ENCODE measurements at places on chromosomes 4 and X.
A peak's percentile ranks its signal among the peaks of the same experiment; 100 is the strongest.

GRCh38 chrX:46735622-46736021 is 23.3 kb downstream of the SLC9A7 start:
- no peak for DNase-seq

GRCh38 chrX:25034889-25035288 is 19.1 kb upstream of the ARX start:
- no peak for DNase-seq

- peak; percentile 73 for DNase-seq
These were observed 1.8 kb downstream of the SEPTIN6 start for GRCh38 chrX:119690921-119691716.

DNA sequence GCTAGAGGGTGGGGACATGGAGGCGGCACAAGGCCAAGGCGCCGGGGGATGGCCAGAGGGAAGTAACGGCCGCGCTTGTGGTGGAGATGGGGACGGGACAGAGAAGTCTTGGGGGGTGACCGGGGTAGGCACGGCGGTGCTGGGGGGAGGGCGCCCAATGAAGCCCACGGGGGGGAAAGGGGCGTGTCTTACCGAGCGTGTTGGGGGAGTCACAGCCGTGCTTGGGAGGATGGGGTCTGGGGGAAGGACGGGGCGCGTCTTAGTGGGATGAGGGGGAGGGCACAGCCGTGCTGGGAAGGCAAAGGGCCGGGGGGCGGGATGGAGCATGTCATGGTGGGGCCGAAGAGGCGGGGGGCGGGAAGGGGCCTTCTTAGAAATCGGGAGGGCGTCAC is 952 bp downstream of the ARSD start:
- peak; percentile 59 for DNase-seq

GRCh38 chrX:154987940-154988339 is 34.6 kb downstream of the F8 start:
- DNase-seq, result no peak

DNA sequence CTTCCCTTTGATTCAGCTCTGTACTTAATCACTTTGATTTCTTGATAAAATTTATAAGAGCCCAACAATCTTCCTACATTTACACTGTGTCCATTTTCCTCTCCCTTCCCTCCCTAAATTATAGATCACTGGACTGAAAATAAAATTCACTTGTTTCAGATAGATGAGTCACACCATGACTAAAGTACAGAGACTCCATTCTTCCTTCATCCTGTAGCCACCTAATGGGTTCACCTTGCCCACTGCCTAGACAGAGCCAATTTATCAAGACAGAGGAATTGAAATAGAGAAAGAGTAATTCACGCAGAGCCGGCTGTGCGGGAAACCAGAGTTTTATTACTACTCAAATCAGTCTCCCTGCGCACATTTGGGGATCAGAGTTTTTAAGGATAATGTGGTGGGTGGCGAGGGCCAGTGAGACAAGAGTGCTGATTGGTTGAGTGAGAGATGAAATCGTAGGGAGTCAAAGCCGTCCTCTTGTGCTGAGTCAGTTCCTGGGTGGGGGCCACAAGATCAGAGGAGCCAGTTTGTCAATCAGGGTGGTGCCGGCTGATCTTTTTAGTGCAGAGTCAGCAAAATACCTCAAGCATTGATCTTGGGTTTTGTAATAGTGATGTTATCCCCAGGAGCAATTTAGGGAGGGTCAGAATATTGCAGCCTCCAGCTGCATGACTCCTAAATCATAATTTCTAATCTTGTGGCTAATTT is 71.3 kb upstream of the MED14 start:
- DNase-seq, result no peak

DNA sequence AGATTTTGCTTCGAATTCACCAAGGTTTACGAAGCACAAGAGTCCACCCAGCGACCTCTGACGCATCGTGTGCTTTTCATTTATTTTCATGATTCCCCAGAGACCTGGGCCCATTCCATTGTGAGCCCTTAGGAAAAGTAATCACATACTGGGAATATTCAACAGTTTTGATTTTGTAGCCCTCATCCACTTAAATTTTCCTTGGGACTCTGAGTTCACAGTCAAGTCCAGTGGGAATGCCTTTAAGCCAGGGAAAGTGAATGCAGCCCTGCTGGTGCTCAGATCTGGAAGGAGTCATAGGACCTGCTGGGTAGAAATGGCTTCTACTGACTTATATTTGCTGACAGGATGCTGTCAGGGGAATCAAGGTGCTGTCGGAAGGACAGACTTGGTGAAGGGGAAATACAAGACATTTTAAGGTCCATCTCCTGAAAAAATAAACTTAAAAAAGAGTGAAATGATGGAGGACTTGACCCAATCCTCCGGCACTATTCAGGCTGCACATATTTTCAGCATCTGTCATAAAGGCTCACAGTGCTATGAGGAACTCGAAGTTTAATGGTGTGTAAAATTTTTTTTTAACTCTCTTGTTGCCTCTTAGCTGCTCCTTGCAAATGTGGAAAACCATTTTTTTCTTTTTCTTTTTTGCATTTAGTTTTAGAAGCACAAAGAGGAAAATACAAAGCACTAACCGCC is 204.9 kb downstream of the MID1 start:
- DNase-seq, result no peak

GRCh38 chrX:11588097-11588496 is 77.6 kb downstream of the ARHGAP6 start:
- no peak for DNase-seq

- DNase-seq, result peak; percentile 83
These were observed 91.4 kb downstream of the RTL9 start for GRCh38 chrX:110450050-110450449.

GRCh38 chr4:130646886-130647285 is 1550.9 kb downstream of the C4orf33 start:
- no peak for DNase-seq

GRCh38 chr4:80101071-80101791 is 28.2 kb upstream of the ANTXR2 start:
- no peak for DNase-seq

GRCh38 chr4:17851959-17852358 is 41.2 kb downstream of the NCAPG start:
- DNase-seq, result no peak

DNA sequence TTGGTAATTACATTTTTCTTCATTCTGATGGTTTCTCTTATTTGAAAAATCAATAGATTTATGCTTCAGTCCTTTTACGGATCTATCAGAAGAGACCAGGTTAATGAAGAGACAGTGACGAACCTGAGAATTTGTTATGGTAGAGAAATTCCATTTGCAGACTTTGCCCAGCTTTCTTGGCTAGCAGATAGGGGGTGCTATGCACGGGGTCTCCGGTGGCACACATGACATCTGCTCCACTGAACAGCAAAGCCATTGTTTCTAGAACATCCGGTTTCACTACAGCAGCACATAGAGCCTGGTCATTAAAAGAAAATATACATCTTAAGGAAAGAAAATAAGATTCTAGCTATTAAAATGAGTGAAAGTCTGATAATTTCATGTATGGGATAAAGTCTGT is 85.1 kb downstream of the ARAP2 start:
- no peak for DNase-seq

DNA sequence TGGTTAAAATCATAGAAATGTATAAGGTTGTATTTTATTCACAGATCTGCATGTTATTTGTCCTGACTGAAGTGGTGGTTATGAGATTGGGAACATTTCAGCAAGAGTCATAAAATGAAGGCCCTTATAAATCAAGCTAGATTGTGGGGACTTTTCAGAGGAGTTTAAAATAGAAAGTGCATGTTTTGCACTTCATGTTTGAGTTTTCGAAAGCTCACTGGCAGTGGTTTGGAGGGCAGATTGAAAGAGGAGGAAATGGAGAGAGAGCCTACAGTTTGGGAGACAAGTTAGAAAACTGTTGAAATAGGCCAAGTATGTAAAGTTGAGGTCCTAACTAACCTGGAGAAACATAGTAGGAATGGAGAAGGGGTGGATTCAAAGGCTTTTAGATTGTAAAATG is 124.9 kb downstream of the KDM6A start:
- DNase-seq, result no peak

- no peak for DNase-seq
These were observed 29.4 kb downstream of the UVSSA start for GRCh38 chr4:1376391-1376840.

GRCh38 chr4:175773566-175773965 is 38.5 kb downstream of the GPM6A start:
- DNase-seq, result no peak

- no peak for DNase-seq
These were observed 1.2 kb downstream of the TFE3 start for GRCh38 chrX:49041744-49042580.

DNA sequence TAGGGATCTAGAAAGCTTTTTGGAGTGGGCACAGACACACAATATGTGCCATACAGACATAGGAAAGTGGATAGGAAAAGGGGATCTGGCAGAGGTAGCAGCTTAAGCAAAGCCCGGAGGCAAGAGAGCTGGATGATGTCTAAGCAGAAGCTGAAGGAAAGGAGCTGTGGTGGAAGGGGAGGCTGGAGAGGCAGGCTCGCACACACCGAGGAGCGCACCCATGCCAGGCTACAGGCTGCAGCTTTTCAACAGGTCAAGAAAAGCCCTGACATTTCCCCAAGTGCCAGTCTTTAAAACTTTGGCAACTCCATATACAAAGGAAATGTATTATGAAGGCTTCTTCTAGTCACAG is 67.4 kb downstream of the SOWAHB start:
- no peak for DNase-seq

- DNase-seq, result no peak
These were observed 34.8 kb upstream of the CXCL6 start for GRCh38 chr4:73801692-73802091.

- DNase-seq, result peak; percentile 59
These were observed 21.8 kb downstream of the TXLNG start for GRCh38 chrX:16807976-16808542.

- no peak for DNase-seq
These were observed 519.6 kb downstream of the IQCM start for GRCh38 chr4:149296084-149296483.

DNA sequence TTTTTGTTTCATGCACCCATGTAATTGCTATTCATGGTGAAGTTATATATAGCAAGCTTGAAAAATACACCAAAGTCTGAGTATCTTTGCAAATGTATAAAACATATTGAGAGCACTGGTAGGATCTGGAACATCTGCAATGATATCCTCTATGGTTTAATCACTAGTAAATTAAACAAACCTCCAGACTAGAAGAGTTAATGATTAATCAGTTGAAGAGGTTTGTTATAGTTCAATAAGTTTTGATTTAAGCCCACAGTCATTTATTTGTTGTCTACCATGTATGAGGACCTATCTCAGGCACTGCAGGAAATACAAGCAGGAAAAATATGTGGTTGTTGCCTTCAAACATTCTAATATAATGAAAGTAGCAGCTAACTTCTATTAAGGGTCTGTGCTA is 16.5 kb downstream of the CYBB start:
- DNase-seq, result no peak

DNA sequence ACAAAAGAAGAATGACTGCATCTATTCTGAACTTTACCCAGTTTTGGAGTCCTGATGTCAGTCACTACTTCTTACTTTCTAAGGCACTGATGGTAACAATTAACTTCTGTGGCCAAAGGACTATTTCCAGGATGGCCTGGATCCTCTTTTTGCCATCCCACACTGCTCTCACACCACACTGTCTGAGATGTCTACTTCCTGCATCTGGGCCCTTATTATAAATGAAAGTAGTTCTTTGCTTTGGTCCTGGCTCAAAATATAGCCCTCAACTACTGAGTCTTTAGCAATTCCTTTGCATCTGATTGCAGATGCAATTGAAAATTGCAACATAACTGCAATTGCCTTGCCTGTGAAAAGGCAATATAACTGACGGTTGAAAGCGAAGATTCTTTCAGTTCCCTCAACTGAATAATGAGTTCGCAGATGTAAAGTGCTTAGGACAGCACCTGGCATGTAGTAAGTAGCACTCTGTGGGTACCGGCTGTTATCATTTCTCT is 44.2 kb downstream of the COQ2 start:
- DNase-seq, result no peak

DNA sequence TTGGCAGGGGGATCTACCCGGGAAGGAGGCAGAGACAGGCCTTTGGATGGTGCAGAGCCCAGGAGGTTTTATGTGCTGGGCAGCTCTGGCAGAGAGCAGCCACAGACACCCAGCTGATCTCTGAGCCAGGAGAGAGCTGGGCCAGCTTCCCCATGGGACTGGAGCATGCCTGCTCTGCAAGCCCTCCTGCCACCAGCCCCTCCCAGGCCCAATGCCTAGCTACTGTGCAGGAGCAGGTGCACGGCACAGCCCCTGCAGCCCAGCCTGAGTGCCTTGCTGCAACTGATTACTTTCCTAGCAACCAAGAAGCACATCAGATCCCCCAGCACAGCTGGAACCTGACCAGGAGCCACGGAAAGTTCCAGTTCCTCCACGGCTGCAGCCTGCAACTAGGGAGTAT is 57.8 kb upstream of the BEND2 start:
- no peak for DNase-seq

DNA sequence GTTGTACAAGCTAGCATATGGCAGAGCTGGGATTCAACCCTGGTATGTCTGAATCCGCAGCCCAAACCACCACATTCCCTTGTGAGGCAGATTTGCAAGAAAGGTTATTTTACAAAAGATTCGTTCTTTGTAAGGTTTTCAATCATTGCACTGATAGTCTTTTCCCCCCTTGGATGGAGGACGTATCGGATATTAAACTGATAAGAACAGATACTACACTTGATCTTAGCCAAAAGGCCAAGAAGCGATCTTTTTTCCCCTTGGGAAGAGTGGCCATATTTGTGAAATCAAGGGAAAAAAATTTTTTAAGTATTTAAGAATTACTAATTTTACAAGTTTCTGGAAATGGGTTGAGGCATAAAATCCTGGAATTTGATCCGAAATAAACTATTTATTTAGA is 34.4 kb upstream of the MSMO1 start:
- DNase-seq, result no peak

DNA sequence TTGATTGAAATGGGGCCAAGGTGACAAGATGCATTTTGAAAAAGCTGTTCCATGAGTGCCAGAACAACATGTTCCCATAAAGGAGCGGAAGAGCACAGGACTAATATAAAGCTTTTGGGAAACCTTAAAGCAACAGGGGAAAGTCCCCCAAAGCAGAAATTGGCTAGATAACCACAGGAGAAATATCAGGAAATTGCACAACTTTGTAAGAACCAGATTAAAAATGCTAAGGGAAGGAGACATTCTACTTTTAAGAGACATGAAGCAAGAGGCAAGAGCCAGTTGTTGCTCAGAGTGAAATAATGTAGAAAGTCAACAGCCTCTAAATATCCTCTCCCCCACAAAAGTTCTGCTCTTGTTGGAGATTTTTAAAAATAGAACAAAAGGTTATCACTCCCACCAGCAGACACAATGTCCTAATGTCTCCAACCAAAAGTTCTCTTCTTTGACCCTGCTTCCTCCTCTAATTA is 85.2 kb upstream of the LNX1 start:
- DNase-seq, result no peak

GRCh38 chrX:78237127-78237526 is 90.3 kb downstream of the CYSLTR1 start:
- no peak for DNase-seq

- DNase-seq, result peak; percentile 62
These were observed 80.5 kb upstream of the PPARGC1A start for GRCh38 chr4:23970201-23970850.
